ENCODE measurements at places on chromosomes 7 and 10. TPM values are rescaled to one million over a fixed set of nuclear protein-coding genes. Genes with fewer than 3 reads are reported as not detected.

DNA sequence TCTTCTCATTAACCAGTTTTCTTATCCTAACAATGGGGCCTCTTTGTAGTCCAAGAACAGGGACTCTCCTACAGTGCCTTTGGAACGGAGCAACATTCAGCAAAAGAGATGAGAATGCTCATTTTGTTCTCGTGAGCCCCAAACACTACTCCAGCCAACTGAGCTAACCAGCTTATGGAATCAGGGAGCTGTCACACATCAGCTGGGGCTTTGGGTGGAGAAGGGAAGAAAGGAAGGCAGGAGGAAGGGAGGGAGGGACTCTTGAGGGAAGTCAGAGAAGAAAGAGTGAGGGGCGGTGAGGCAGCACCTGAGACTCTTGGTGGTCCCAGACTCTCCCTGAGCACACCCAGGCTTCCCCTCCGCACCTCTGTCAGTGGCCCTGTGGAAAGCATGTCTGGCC, 123.1 kb downstream of the CLEC2L start:
- DNase-seq = no peak

DNA sequence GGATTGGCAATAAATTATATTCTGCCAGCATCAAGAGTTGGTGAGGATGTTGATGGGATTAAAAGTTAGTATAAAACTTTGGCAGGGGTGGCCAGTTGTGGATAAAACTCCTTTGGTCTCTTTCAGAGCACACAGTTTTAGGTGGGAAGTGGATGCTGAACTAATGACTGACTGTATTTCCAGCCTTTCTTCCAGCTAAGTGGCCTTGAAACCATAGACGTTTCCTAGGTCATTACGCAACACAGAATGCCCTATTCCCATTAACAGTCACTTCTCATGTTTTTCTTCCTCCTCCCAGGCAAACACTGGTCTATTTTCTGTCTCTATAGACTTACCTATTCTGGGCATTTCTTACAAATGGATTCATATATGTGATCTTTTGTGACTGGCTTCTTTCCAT, 467.4 kb downstream of the NEBL start:
- no peak for DNase-seq

DNA sequence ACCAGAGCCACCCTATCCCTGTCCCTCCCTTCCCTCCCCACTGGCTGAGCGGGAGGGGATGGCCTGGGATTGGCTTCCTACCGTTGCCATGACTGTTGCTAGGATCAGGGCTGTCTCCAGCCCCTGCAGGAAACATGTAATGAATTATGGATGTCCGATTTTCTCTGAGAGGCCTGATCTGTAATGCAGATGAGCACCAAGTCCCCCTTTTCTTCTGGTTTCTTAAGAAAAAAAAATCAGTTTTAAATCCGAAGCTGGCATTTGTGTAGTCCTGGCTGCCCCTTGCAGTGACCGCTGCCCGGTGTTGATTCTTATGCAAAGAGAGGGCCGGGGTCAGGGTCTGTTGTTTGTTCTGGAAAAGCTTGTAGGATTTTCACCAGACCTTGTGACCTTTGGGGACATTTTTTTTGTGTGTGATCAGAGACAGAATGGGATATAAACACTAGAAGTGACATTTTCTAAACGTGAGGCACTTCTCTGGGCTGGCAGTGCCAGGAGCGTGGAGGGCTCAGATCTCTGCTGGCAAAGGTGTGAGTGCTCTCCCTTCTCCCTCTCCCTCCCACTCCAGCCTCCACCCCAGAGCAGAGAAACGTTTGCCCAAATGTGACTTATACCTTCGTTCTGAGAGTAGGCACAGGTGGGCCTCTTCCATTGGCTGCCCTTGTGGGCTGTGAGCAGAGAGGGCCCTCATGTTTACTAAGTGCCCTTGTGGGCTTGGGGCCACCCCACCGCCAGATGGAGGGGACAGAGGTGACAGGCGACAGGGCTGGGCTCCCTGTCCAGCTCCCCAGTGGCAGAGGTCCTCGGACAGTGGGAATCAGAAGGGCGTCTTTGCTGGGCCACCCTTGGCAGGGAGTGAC, 127.5 kb downstream of the DNAJB6 start:
- DNase-seq = no peak

DNA sequence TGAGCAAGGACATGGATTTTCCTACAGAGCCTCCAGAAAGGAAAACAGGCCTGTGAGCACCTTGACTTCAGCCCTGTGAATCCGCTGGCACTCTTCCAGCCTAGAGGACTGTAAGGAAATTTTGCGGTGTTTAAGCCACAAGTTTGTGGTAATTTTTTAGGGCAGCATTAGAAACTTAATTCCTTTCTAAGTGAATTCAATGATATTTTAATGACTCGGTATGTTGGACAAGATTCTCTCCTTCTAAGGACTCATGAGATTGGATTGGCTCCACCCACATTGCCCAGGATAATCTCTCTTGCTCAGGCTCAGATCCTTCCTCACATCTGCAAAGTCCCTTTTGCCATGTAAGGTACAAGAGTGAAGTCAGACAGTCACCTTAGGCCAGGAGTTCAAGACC, 4.5 kb downstream of the LYZL2 start:
- no peak for DNase-seq

DNA sequence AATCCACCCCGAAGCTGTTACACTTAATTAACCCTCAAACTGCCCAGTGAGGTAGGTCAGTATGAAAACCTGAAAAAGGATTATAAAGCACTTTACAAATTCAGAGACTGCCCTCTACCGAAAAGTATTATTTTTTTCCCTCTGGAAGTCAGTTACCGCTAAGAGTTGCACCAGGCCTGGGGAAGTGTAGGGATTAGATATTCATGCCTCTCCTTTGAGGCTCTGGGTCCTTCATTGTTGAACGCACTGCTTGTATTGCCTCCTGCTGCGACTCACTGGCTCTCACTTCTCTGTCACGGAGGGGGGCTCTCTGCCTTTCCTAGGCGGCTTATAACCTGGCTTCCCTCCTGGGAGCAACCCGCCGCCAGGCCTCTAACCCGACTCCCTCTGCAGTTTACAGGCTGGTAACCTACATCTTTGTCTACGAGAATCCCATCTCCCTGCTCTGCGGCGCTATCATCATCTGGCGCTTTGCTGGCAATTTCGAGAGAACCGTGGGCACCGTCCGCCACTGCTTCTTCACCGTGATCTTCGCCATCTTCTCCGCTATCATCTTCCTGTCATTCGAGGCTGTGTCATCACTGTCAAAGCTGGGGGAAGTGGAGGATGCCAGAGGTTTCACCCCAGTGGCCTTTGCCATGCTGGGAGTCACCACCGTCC, 2.7 kb downstream of the RHBDD2 start:
- DNase-seq = no peak

Gene CCL24
- total RNA-seq = not detected

Gene CXCL12
- total RNA-seq = not detected

All from CD4-positive, alpha-beta memory T cell (primary cell).